ENCODE measurements at places on chromosomes 16 and 17.

- no peaks in the 10 kb centered on the region for H3K27me3 ChIP-seq
- H3K27ac ChIP-seq = peak overlapping the region; percentile 48
- peaks cover 47% of the 10 kb centered on the region for H3K36me3 ChIP-seq
- peaks cover 32% of the 10 kb centered on the region for H3K4me1 ChIP-seq
Observed at GRCh38 chr16:10390867-10391266, 5.0 kb downstream of the ATF7IP2 start.

DNA sequence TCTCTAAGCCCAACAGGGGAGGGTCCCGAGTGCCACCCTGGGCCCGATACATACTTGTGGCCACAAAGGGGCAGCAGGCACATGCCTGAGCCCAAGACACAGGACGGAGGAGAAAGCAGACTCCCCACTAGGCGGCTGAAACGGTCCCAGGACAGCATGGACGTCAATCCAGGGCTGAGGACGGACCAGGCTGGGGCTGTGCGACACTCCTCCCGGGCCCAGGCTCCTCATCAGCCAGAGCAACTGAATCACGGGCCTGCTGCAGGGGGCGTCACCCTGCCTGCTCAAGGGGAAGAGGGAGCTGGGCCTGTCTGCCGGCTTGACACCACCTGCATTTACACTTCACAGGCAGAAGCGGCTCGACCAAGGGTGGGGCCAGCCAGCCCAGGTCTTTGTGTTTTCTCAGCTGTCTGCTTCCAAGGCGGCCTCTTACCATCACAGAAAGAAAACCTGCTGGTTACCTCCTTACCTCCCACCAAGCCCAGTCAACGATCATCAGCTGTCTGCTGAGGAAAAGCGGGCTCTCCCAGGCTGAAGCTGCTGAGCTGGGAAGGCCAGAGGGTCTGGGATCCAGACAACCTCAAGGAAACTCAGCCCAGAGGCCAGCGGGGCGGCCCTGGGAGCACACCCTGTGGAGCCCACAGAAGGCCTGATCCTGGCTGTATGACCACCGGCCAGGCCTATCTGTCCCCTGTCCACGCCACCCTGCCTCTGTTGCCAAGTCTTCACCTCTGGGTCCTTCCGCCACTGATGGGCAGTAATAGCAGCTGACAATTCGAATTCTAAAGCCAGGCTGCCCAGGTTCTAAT is 26.4 kb downstream of the KIFC3 start:
- H3K4me1 ChIP-seq = no peaks in the 10 kb centered on the region
- DNase-seq = no peak
- no peak overlapping the region for H3K4me3 ChIP-seq
- no peaks in the 10 kb centered on the region for H3K36me3 ChIP-seq

GRCh38 chr16:4338712-4339299 is 12.3 kb downstream of the PAM16 start:
- H3K36me3 ChIP-seq = peaks cover 5% of the 10 kb centered on the region
- DNase-seq = no peak
- no peaks in the 10 kb centered on the region for H3K27me3 ChIP-seq
- no peak overlapping the region for H3K4me3 ChIP-seq
- H3K27ac ChIP-seq = no peak overlapping the region
- no peaks in the 10 kb centered on the region for H3K4me1 ChIP-seq

GRCh38 chr17:51709694-51710633 is 448.6 kb downstream of the CA10 start:
- H3K27me3 ChIP-seq = peaks cover 8% of the 10 kb centered on the region
- H3K4me1 ChIP-seq = no peaks in the 10 kb centered on the region
- no peaks in the 10 kb centered on the region for H3K36me3 ChIP-seq
- DNase-seq = no peak
- H3K27ac ChIP-seq = no peak overlapping the region

DNA sequence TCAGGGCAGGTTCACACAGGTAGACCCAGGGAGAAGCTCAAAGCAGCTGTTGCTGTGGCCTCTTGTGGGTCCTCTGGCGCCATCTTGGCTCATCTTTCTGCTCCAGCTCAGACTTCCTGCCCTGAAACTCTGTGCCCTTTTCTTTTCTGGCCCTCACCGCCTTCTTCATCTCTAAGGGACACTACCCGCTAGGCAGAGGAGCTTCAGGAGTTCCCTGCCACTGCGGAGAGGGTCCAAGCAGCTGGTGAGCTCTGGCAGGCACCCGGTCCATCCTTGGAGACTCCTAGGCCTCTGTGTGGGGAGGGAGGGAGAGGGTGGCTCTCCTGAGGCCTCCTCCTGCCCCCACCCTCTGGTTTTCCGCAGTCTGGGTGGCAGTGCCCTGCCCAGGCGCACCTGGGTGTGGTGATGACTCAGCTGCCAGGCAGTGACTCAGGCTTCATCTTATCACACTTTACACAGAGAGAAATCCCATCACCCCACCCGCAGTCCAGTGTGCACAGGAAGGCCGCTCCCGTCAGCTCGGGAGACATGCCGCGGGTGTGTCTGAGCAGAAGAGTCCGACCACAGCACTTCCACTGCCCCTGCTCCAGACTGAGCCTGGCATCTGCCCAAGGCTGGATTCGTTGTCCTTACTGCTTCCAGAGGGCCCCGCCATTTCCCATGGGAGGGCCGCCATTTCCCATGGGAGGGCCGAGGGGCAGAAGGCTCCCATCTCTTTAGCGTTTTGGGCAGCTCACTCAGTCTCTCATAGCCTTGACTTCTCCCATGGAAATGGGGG is 7.3 kb downstream of the NT5C start:
- no peaks in the 10 kb centered on the region for H3K27me3 ChIP-seq
- peak overlapping the region; percentile 80 for H3K27ac ChIP-seq
- peaks cover 27% of the 10 kb centered on the region for H3K4me1 ChIP-seq
- H3K36me3 ChIP-seq = peaks cover 25% of the 10 kb centered on the region

DNA sequence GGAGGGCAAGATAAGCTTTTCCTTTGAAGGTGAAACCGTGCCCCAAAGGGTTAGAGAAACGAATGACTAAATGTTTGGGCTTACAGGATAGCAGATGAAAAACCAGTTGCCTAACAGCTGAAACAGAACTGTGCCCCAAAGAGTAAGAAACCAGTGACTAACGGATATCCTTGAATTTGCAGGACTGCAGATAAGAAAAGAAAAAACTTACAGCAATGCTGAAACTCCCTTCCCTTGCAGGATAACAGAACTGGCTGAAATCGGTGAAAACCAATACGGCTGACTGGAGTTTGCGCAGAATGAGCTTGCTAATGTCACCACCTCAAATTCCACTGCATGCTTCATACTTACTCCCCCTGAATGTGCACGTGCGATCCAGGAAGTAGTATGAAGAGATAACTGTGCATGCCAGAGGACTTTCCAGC is 175.2 kb upstream of the NLRP1 start:
- H3K36me3 ChIP-seq = no peaks in the 10 kb centered on the region
- H3K4me3 ChIP-seq = no peak overlapping the region
- no peaks in the 10 kb centered on the region for H3K4me1 ChIP-seq
- no peak overlapping the region for H3K27ac ChIP-seq

DNA sequence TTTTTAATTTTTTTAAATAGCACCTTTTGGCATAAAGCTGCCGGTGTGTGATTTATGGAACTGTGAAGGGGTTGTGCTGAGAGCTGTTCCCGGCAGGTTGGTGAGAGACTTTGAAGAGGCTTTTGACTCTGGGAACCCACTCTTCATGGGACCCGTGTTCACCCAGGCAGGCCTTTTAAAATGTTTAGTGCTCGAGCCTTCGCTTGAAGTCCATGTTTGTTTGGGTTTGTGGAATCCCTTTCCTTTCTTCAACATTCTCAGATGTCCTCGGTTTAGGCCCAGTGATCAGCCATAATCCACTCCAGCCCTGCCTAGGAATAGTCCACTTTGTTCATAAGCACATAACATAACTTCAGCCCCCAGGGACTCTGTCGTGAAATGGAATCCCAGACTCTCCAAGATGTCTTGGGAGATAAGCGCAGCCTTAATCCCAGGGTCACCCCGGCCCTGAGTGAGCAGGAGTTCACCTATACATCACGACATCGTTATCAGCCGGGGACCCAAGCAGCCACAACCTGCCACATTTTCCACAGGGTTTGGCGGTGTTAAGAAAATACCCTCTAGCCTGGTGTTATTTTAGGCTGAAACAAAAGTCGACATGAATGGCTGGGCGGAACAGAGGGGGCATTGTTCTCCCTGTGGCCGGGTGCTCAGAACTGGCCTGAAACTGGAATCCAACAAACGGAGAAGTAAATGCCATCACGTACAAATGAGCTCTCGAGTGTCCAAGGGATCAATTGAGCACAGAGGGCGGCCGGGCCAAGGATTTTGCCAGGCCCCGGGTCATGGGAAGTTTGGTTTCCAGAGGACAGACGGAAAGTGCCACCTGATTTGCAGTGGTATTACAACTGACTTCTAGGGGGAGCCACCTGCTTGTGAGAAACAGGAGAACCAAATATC is 145.7 kb upstream of the IRX3 start:
- no peak for DNase-seq
- H3K27ac ChIP-seq = no peak overlapping the region
- peaks cover 20% of the 10 kb centered on the region for H3K27me3 ChIP-seq
- H3K36me3 ChIP-seq = no peaks in the 10 kb centered on the region

DNA sequence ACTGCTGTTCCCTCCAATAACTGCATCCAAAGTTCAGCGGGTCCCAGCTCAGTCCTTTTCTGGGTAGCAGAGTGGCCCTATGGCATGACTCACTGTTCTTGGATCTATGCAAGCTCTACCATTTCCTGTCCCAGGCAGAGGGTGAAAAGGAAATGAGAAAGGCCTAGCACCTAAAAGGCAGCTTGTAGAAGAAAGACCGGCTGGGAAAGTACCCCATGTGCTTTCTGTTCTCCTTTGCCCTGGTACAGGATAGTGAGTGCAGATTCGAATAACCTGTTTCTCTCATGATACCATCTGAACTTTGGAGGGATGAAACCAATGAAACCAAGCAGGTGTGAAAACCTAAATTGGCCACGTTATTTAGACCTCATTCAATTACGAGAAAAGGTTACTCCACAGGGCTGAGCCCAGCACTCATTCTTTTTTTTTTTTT is 12.7 kb upstream of the HASPIN start:
- peak overlapping the region; percentile 85 for H3K27ac ChIP-seq
- H3K4me3 ChIP-seq = peak overlapping the region; percentile 59
- DNase-seq = peak; percentile 94
- peaks cover 51% of the 10 kb centered on the region for H3K4me1 ChIP-seq
- H3K36me3 ChIP-seq = peaks cover 43% of the 10 kb centered on the region

GRCh38 chr17:77140878-77141767 is at the start of gene SEC14L1:
Gene SEC14L1 (plus strand): TSS chr17:77140969. CDS start chr17:77143597, 2,628 bp downstream.
- H3K27me3 ChIP-seq = no peaks in the 10 kb centered on the region
- peak; percentile 84 for DNase-seq
- H3K4me1 ChIP-seq = peaks cover 58% of the 10 kb centered on the region

DNA sequence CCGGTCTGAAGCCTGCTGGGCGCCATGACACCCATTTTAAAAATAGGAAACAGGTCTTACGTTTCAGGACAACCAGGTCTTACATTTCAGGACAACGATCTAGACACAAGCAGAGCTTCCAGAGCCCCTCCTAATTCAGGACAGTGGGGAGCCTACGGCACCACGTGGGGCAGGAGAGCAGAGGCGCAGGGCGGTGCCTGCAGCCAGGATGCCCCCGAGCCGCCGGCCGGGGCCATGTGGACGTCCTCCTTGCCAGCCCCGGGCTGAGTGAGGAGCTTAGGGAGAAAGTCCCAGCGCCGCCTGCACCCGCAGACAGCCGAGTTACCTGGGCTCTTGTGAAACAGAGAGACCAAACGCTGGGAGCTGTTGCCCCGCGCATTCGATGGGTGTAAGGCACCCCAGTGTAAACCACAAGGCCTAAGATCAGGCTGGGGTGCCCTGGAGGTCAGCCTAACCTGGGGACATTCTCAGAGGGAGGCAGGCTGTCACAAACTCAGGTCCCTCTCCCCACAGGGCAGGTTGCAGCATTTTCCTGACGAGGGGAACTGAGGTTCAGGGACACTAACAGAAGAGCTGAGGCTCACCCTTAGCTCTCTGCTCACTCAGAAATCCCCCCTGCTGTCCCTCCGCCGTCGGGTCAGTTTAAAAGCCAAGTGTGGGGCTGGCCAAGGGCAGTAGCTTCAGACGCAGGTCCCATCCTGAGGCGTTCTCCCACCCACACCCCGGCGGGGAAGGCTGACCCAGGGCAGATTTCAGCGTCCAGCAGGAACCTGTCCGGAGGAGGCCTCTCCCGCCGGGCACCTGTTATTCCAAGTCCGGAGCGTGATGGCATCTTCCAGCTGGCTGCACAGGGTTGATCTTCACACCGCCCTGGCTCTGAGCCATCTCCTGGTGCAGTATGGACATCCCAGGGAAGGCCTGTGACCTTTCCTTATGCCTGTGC is 1.8 kb upstream of the NOTUM start:
- no peaks in the 10 kb centered on the region for H3K36me3 ChIP-seq
- no peak overlapping the region for H3K27ac ChIP-seq
- peaks cover 42% of the 10 kb centered on the region for H3K27me3 ChIP-seq
- H3K4me3 ChIP-seq = peak overlapping the region; percentile 21
- no peak for DNase-seq

GRCh38 chr17:55743103-55743679 is 7.7 kb upstream of the PCTP start:
- H3K27ac ChIP-seq = no peak overlapping the region
- H3K4me1 ChIP-seq = no peaks in the 10 kb centered on the region
- no peak for DNase-seq
- peaks cover 41% of the 10 kb centered on the region for H3K27me3 ChIP-seq
- no peaks in the 10 kb centered on the region for H3K36me3 ChIP-seq

- H3K4me1 ChIP-seq = peaks cover 20% of the 10 kb centered on the region
- peaks cover 53% of the 10 kb centered on the region for H3K27me3 ChIP-seq
- peak; percentile 88 for DNase-seq
- no peak overlapping the region for H3K27ac ChIP-seq
- peak overlapping the region; percentile 5 for H3K4me3 ChIP-seq
Observed at GRCh38 chr17:15257258-15257788, 7.8 kb downstream of the PMP22 start.

GRCh38 chr17:77890771-77891170 is 67.7 kb upstream of the TNRC6C start:
- peaks cover 29% of the 10 kb centered on the region for H3K4me1 ChIP-seq
- no peak overlapping the region for H3K4me3 ChIP-seq
- no peak for DNase-seq
- H3K27ac ChIP-seq = no peak overlapping the region
- peaks cover 50% of the 10 kb centered on the region for H3K27me3 ChIP-seq
- H3K36me3 ChIP-seq = no peaks in the 10 kb centered on the region

- H3K27ac ChIP-seq = no peak overlapping the region
- peaks cover 5% of the 10 kb centered on the region for H3K36me3 ChIP-seq
- H3K27me3 ChIP-seq = no peaks in the 10 kb centered on the region
- no peak for DNase-seq
Observed at GRCh38 chr17:17855976-17856375, 19.2 kb upstream of the SREBF1 start.

DNA sequence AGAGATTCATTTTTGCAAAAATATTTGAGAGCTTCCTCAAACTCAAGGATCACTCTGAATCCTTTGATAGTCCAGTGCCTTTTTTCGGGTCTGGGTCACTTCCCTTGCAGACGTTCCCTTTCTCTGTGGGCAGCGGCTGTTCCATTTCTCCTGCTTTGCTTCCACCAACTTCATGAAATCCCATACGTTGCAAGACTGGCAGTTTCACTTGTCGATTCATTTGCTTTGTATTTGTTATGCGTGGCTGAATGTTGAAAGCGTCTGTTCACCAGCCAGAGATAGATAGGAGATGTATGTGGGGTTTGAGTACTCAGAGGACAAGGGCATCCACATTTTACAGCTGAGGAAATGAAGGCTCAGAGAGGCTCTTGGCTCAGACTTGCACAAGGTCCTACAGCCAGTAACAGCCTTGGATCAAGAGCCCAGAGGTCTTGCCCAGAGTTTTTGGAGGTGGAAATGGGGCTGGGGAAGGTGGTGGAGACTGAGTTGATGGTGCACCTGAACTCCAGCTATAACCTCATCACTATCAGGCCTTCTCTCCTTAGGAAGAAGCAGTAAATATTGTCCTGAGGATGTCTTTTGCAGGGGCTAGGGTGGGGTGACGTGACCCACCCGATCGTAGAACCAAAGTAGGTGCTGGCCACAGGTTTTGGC is 1.3 kb upstream of the CCDC102A start:
- H3K36me3 ChIP-seq = no peaks in the 10 kb centered on the region
- H3K27ac ChIP-seq = peak overlapping the region; percentile 93
- H3K27me3 ChIP-seq = no peaks in the 10 kb centered on the region
- H3K4me1 ChIP-seq = peaks cover 61% of the 10 kb centered on the region
- H3K4me3 ChIP-seq = peak overlapping the region; percentile 84
